Mucosa of gallbladder (tissue), 1 donor: ENCODE measurements at places on chromosomes 1 and 21.

GRCh38 chr1:59885160-59885832 lies 41.3 kb downstream of the CYP2J2 start:
- no peak for DNase-seq

DNA sequence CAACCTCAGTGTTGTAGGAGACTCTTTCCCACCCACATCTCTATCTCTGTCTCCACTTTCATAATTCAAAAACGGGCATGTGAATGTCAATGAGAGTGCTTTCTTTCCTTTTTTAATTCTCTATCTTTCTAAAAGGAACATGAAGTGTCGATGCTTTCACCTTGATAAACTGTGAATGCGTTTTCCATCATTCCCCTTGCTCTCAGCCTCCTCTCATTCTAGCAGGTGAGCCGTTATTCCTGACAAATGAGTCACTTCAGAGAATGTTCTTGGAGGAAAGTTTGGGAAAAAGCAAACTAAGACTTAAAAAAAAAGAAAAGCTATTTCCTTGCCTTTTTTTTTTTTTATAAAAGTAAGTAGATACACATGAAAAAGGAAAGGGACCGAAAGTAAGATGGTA lies 226.0 kb upstream of the C1orf87 start:
- no peak for DNase-seq

GRCh38 chr1:115710859-115711624 lies 57.5 kb downstream of the CASQ2 start:
- DNase-seq, result no peak

DNA sequence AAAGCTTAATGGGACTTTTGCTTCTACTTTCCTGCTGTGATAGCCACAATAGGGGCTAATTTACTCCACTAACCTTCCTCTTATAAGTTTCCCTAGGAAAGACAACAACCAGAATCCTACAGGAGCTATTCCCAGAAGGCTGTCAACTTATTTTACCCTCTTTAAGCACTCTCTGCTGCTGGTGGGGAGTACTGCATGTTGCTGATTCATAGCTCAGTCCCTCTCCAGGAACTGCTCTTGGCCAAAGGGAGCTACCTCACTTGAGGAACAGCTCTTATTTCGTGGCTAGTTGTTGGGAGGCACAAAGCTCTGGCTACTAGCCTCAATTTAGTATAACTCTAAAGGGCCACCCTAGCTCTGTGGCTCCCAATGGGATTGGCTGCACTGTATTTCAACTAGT lies 37.2 kb downstream of the ADSS2 start:
- DNase-seq, result no peak

DNA sequence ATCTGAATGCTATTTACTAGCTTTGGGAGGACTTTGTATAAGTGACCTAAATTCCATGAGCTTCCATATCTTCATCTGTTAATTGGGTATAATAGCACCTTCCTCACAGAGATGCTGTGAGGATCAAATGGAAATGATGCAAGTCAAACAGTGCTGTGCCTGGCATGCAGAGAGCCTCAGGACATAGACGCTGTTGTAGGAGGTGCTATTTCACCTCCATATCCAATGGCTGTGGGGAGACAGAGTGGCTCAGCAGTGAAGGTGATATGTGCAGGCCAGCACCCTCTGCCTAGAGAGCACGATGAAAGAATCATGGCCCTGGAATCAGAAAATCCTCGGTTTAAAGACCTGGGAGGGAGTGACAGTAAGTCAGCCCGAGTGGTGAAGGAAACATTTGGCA lies 16.0 kb upstream of the C1orf21 start:
- DNase-seq, result no peak

DNA sequence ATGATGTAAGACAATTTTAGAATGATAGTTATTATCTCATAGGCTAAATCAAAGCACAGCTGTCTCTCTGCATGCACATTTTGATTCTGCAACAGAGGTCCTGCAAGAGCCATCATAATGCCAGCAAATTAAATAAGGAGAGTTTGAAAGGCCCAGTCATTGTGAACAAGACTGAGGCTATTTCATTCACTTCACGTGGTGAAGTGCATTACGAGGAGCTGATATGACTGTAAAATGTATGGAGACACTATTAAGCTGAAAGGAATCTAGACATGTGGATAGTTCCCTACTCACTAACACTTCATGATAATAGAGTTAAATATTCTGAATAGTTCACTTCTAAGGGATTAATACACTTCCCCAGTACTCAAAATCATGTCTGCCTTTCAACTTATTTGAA lies 299.0 kb downstream of the SMYD3 start:
- DNase-seq, result no peak

- DNase-seq, result no peak
These were observed 64.8 kb downstream of the ABCA4 start for GRCh38 chr1:94056171-94056570.

DNA sequence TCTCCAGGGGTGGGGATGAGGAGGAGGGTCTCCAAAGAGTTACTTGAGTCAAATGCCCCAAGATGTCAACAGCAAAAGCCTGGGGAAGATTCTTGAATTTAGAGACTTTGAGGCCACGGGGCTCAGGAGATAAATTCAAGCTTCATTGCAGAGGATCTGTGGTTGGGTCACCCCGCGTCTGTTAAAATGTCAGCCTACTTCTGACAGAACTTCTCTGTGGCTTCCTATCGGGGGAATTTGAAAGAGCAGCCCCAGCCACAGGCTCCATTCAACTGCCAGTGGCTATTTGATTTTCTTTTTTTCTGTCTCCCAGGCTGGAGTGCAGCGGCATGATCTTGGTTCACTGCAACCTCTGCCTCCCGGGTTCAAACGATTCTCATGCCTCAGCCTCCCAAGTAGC lies 62.5 kb upstream of the EFHD2 start:
- DNase-seq, result no peak

GRCh38 chr1:10687782-10688408 lies 108.6 kb downstream of the CASZ1 start:
- no peak for DNase-seq

GRCh38 chr1:102098081-102098480 lies 101.4 kb upstream of the OLFM3 start:
- no peak for DNase-seq

DNA sequence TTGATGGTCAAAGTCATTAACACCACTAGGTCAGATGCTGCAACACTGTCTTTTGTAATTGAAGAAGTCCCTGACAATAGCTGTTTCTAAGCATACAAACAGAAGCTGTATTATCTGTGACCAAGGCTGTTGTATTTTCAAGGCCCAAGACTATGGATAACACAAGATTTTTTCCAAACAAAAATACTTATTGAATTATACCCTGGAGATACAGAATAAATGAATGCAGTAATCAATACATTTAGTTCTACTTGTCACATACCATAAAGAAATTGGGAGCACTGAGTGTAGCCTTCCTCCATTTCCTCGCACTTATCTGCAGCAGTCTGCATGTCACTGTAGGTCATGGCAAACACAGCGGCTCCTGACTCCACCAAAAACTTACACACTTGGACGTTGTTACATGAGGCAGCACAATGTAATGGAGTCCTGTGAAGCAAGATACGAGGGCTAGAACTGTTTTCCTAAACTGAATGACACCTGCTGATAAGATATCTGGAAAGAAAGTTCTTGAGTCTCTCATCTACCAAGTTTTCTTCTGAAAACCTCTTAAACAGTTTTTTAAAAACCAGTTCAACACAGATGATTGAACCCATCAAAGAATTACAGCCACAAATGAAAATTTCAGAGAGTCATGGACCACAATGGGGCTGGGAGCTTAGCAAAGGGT lies 56.9 kb downstream of the TP53BP2 start:
- no peak for DNase-seq

GRCh38 chr21:14119038-14119437 lies 91.7 kb downstream of the LIPI start:
- no peak for DNase-seq

GRCh38 chr1:93328809-93329760 lies 16.6 kb upstream of the DR1 start:
- no peak for DNase-seq

DNA sequence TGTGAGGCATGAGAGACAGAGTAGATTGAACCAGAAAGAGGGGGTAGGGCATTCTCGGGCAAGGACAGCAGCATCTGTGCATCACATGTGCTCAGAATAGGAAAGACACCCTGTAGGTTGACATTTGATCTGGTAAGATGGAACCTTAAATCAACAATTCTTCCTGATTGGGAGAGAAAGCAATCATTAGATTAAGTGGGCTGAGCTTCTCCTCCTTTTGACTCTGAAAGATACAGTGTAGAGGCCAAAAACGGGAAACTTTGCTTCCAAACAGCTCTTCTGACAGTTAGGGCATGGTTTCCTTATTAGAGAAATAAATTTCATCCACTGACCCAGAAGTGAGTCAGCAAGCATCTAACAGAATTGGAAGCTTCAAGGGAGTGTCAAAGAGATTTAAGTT lies 9.7 kb downstream of the KIF14 start:
- DNase-seq, result no peak

GRCh38 chr1:220875260-220875659 lies 4.0 kb upstream of the HLX start:
- DNase-seq, result no peak

DNA sequence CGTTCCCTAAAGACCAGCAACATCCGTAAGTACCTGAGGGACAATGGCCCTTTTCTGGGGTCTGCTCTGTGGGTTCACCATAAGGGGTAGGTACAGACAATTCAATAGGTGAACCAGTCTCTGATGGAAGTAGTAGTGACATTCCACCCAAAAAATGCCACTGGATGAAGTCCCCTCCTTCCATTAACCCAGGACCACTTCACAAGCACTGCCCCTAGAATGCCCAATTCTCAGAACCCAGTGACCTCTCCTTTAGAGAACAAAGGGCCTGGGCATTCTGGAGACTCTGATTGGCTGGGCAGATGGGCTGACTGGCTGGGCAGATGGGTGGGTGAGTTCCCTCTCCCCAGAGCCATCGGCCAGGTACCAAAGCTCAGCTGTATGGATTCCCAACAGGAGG lies at the start of gene TEX38:
Gene TEX38 (plus strand): TSS at position 301 of the 400 bp plus-strand sequence. CDS start 81 bp downstream, at position 382.
- no peak for DNase-seq

DNA sequence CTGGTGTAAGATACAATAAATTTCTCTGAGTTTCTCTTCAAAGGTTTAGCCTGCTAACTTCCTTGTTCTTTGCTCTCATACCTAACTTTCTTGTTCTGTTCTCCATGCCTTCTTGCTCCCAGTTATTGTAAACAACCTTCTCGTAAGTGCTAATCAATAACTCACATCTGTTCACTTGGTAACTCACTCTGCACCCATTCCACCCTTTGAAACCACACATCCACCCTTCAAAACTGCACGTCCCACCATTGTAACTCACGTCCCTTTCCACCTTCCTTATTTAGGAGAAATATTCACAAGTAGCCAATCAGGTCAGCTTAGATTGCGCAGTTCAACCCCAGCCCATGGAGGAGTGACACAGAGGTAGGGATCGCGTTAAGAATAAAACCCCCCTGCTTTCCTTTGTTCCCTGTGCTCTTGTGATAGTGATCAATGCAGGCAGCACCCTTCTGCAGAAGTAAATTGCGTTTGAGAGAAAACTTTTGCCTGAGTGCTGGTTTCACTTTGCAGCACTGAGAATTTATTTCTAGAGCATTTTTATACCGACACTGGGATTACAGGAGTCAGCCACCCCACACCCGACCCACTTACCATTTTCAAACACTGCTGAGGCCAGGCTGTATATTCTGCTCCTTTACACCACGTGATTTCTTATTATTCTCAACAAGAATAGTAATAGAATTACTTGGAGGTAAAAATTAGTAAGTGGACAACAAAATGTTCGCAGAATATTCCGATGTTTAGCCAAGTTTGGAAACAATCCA lies 789.2 kb upstream of the RGS18 start:
- DNase-seq, result no peak

DNA sequence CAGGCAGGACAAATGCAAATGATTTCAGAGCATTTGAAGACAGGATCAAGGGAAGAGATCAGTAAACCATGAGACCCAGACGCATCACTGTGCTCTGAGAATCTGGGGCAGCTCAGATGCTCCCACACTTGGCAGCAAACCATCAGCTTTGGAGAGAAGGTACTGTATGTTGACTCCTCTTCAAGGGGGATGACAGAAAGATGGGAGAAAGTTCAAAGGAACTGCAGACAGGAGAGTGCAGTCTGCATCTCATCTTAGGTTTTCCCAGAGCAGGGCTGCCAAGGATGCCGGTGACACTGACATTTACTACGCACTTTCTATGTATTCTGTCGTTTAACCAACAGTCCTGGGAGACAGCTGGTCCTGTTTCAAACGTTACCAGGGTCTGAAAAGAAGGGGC lies 35.8 kb downstream of the OLFML2B start:
- no peak for DNase-seq

DNA sequence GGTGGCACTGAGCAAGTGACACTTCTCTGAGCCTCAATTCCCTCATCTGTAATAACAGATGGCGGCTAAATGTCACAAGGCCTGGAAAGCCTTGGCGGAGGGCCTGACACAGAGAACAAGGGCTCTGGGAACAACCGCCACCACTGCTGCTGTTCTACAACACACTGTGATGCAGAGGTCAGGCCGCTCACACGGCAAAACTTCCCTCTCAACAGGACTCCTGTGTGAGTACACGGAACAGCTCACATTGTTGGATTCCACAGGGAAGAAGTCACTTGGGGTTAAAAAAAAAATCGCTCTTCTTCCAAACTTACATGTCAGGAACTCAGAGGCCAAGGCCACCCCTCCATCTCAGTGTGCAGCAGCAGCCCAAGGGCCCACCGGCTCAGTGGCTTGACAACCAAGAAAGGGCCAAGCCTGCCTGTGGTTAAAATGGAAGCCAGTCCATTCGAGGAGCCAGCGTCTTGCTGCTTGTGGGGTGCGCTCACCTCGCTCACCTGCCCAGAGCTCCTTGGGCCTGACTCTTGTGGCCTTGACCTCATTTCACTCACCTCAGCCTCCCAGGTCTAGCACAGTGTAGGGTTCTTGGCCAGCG lies 101.1 kb downstream of the RAVER2 start:
- no peak for DNase-seq

DNA sequence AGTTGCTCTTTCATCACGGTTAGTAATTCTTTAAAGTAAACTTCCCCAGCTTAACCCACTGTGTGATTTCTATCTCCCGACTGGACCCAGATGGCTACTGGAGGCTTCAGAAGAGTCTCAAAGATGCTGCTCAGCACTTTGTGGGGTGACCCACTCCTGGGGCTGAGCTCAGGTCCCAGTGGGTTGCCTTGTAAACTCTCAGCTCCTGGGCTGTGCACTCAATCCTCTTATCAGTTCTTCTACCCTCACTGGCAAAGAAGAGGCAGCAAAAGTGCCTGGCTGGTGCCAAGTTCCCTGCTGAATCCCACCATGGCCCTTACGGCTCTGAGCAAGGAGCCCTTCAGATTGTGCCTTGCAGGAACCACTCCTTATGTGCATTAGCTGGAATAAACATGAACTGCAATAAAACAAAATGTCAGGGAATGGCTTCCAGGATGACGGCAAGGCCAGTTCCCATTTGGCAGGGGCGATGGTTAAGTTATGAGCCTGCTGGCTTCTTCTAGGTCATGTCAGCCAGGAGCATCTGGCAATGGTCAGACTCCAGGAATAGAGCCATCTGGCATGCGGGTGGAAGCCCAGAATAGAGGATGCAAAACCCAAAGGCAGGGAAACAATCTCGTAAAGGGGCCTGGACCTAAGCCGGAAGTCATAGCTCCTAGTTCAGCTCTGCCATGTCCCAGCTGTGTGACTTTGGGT lies 6.8 kb downstream of the MYOC start:
- DNase-seq, result peak; percentile 63

GRCh38 chr1:207021139-207021861 lies 11.3 kb downstream of the C1orf116 start:
- DNase-seq, result no peak

- no peak for DNase-seq
These were observed 144.7 kb upstream of the ADGRL4 start for GRCh38 chr1:79151006-79151796.

- no peak for DNase-seq
These were observed 10.6 kb downstream of the PTPRC start for GRCh38 chr1:198649232-198649967.
